Small intestine (tissue), 16 donors: ENCODE measurements at places on chromosomes 7 and 10. TPM values are rescaled to one million over a fixed set of nuclear protein-coding genes. Genes with fewer than 3 reads are reported as not detected.

GRCh38 chr7:132836746-132837145 lies 245.1 kb downstream of the CHCHD3 start:
- no peak overlapping the region for H3K4me3 ChIP-seq
- DNase-seq: no peak
- no peaks in the 10 kb centered on the region for H3K4me1 ChIP-seq

DNA sequence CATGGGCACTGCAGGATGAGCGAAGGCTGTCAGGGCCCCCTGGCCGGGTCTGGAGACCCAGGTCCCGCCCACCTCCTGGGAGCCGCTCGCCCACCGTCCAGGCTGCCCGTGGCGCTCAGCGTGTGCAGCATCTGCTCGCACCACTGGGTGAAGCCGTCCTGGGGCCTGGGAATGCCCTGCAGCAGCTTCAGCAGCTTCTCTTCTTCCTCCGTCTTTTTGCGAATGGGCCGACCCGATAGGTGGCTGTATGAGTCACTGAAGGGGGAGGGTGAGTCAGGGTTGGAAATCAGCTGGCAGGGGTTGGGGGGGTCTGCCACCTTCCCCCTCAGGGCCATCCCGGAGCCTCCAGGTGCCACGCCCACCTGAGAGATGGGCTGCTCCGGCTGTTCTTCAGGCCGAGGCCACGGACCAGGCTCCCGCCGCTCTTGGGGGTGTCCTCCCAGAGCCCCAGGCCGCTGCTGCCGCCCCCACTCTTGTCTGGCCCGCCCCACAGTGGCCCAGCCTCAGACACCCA lies 8.7 kb downstream of the GNB2 start:
- H3K4me3 ChIP-seq: no peak overlapping the region
- DNase-seq: no peak
- H3K4me1 ChIP-seq: peaks cover 29% of the 10 kb centered on the region
- H3K27me3 ChIP-seq: no peaks in the 10 kb centered on the region

- H3K36me3 ChIP-seq: no peaks in the 10 kb centered on the region
- no peak overlapping the region for H3K4me3 ChIP-seq
- peaks cover 2% of the 10 kb centered on the region for H3K4me1 ChIP-seq
- H3K27ac ChIP-seq: no peak overlapping the region
- DNase-seq: no peak
Measured at GRCh38 chr7:11239316-11239715, 265.6 kb downstream of the PHF14 start.

DNA sequence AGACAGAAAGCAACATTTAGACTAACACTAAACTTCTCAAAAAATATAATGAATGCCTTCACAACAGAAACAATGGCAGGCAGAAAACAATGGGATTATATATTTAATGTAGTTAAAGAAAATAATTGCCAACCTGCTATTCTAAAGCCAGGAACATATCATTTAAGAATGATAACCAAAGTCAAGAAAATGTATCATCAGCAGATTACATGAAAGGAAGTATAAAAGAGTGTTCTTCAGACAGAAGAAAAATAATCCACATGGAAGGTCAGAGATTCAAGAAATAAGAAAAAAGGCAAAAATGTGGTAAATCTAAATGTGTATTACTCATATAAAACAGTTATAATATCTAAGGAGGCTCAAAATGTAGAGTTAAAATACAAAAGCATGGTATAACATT lies 98.1 kb downstream of the CYP26A1 start:
- H3K4me3 ChIP-seq: no peak overlapping the region
- H3K27ac ChIP-seq: no peak overlapping the region
- no peaks in the 10 kb centered on the region for H3K4me1 ChIP-seq
- no peak for DNase-seq
- H3K27me3 ChIP-seq: no peaks in the 10 kb centered on the region

DNA sequence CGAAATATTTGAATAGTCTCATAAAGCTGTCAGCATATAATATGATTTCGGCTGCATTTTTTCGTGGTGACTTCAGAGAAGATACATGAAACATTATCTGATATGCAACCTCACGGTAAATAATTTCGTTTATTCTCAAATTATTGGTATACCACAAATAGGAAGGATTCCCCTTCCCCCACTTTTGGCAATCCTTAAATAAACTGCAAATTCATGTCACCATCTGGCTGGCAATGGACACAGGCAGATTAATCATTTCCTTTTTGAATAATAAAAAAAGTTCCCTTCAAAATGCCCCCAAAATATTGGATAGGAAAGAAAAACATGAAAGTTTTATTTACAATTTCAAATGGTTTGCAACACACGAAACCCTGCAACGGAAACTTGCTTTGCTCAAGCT lies 234.5 kb upstream of the MEOX2 start:
- H3K4me3 ChIP-seq: no peak overlapping the region
- no peak overlapping the region for H3K27ac ChIP-seq
- H3K27me3 ChIP-seq: no peaks in the 10 kb centered on the region

The CFAP69 gene
- 4.7 TPM for polyA plus RNA-seq

The PRKG1 gene
- polyA plus RNA-seq: 1.9 TPM

GRCh38 chr10:47090903-47091302 lies 179.7 kb downstream of the PTPN20 start:
- no peak for DNase-seq
- no peaks in the 10 kb centered on the region for H3K36me3 ChIP-seq
- H3K27ac ChIP-seq: no peak overlapping the region
- no peaks in the 10 kb centered on the region for H3K4me1 ChIP-seq

DNA sequence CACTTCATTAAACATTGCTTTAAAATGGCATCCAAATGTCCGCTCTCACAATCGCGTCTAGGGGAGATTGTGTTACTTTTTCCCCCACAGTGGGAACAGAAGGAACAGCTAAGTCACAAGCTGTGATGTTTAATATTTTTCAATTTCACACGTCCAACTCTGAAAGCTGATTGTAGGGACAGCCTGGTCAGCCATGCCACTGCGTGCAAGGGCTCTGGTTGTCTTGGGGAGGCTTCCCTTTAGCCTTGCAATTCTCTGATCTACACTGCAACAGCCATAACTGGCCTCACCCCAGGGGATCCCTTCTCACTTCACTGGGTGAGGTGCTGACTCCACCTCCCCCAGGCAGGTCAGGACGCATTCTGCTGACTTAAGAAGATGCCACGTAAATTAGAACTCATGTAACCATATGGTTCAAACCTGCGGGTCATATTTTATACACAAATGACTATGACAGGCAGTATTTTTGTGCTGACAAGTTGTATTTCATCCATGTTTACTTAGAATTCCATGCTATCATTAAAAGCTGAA lies 425.2 kb upstream of the NFE2L3 start:
- H3K4me3 ChIP-seq: no peak overlapping the region
- no peaks in the 10 kb centered on the region for H3K4me1 ChIP-seq
- H3K27me3 ChIP-seq: no peaks in the 10 kb centered on the region
- H3K36me3 ChIP-seq: no peaks in the 10 kb centered on the region
- DNase-seq: no peak
- no peak overlapping the region for H3K27ac ChIP-seq

The TDRD1 gene
- 0.10 TPM for polyA plus RNA-seq

The SHTN1 gene
- 47.9 TPM for polyA plus RNA-seq

DNA sequence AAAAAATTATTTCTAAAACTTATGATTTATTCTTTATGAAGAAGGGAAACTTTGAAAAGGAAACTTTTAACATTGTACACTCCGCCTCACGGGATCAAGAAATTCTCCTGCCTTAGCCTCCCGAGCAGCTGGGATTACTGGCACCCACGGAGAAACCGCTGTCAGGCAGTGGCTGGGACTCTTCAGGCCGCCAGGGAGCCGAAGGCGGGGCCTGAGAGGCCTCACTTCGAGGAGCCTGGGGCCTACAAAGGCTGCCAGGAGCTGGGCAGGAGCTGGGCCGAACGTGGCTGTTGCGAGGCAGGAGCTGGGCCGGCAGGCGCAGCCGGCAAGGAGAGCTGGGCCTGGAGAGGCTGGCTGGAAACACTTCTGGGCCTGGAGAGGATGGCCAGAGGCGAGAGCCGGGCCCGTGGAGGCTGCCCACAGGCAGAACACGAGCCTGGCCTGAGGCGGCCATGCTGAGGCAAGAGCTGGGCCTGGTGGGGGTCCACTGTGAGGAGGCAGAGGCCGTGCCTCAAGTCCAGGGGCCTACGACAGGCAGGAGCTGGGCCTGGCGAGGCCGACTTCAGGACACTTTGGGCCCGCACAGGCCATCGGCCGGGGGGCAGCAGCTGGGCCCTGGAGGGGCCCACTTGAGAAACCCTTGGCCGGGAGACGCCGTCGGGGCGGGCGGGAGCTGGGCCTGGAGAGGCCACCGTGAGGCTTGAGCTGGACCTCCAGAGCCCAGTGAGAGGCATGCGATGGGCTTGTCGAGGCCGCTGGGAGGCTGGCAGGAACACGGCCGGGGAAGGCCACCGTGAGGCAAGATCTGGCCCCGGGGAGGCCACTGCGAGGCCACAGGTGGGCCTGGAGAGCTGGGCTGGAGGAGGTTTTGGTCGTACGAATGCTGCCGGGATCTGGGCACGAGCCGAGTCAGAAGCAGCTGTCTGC lies 23.7 kb downstream of the MDH2 start:
- no peak for DNase-seq
- no peaks in the 10 kb centered on the region for H3K4me1 ChIP-seq

DNA sequence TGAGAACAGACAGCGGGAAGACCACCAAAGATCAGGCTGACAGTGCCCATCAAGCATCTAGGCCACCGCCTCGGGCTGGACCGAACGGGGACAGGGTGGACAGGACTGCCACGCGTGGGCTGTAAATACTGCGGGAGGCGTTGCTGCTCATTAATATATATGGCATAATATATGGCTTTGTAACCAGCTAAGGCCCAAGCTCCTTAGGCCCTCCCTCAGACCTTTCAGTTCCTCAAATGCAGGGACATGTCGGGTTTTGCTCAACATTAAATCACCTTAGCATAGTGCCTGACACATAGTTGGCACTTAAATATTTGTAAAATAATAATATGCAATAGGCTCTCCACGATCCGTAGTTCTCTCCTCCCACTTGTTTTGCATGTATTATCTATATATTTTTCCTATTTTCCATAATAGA lies 402 bp upstream of the TMEM168 start:
- no peak for DNase-seq
- H3K36me3 ChIP-seq: no peaks in the 10 kb centered on the region
- peak overlapping the region; percentile 83 for H3K27ac ChIP-seq
- peak overlapping the region; percentile 92 for H3K4me3 ChIP-seq
- no peaks in the 10 kb centered on the region for H3K27me3 ChIP-seq

DNA sequence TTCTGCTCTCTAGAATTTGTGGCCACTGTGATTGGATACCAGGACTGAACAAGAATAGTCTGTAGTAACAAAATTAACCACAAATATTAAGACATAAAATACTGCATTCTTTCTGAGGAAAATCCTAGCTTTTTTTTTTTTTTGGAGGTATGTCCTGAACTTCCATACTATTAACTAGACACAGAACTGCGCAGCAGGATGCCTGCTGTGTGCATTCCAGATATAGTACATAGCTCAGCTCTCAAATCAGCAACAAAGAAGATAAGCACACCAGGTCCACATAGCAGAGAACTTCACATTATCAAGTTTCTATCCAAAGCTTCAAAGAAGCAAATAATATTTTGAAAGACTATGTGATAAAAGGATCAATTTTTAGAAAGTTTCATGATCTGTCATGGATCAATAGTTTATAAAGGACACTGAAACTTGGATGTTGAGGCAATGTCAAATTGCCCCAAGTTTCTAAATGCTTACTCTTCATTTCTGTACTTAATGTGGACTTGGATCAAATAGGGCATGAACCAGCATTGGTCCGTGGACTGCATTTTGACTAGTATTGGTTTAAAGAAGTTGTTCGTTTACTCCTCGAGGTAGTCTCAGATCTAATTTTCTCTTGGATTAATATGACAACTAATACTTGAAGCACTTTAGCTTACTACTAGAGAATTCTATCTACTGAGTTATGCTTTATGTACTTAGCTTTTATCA lies 15.4 kb downstream of the NAMPT start:
- H3K4me1 ChIP-seq: no peaks in the 10 kb centered on the region
- H3K27ac ChIP-seq: no peak overlapping the region
- H3K36me3 ChIP-seq: peaks cover 6% of the 10 kb centered on the region
- H3K27me3 ChIP-seq: no peaks in the 10 kb centered on the region
- DNase-seq: no peak
- H3K4me3 ChIP-seq: no peak overlapping the region

GRCh38 chr10:81848931-81849330 lies 26.1 kb upstream of the NRG3 start:
- no peaks in the 10 kb centered on the region for H3K4me1 ChIP-seq
- no peaks in the 10 kb centered on the region for H3K36me3 ChIP-seq
- no peak for DNase-seq

GRCh38 chr7:42493436-42494198 lies 256.6 kb upstream of the GLI3 start:
- no peaks in the 10 kb centered on the region for H3K27me3 ChIP-seq
- DNase-seq: peak; percentile 3
- H3K4me1 ChIP-seq: no peaks in the 10 kb centered on the region
- H3K27ac ChIP-seq: peak overlapping the region; percentile 28
- no peaks in the 10 kb centered on the region for H3K36me3 ChIP-seq

The DNA2 gene
- polyA plus RNA-seq: 4.0 TPM

DNA sequence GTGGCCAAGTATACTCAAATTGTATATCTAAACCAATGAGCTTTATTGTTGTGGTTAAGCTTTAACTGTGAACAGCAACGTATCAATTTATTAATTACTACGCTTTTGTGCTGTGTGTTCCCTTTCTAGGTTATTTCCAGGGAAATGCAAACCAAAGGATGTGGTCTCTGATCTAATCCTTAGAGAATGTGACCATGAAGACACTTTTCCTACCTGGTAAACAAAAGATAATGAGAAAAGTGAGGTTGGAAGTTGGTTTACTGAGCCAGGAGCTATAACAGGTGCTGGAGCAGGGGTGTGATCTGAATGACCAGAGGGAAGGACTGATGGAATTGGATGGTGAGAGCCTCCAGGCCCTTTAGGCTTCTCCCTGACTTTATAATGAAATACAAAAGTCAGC lies 25.4 kb upstream of the CALU start:
- H3K27me3 ChIP-seq: no peaks in the 10 kb centered on the region
- H3K4me3 ChIP-seq: no peak overlapping the region
- no peak for DNase-seq
- no peak overlapping the region for H3K27ac ChIP-seq

- no peak for DNase-seq
- no peaks in the 10 kb centered on the region for H3K36me3 ChIP-seq
- no peaks in the 10 kb centered on the region for H3K27me3 ChIP-seq
Measured at GRCh38 chr7:1867370-1868260, 197.5 kb downstream of the ELFN1 start.

The TIMM23B gene
- polyA plus RNA-seq: 6.5 TPM

The PARD3 gene
- polyA plus RNA-seq: 14.3 TPM

- no peak overlapping the region for H3K27ac ChIP-seq
- H3K27me3 ChIP-seq: no peaks in the 10 kb centered on the region
- H3K4me1 ChIP-seq: no peaks in the 10 kb centered on the region
- H3K4me3 ChIP-seq: no peak overlapping the region
- H3K36me3 ChIP-seq: no peaks in the 10 kb centered on the region
Measured at GRCh38 chr10:72062382-72062781, 26.0 kb downstream of the SPOCK2 start.

The CLCN1 gene
- 0.19 TPM for polyA plus RNA-seq

The RGR gene
- 0.12 TPM for polyA plus RNA-seq

DNA sequence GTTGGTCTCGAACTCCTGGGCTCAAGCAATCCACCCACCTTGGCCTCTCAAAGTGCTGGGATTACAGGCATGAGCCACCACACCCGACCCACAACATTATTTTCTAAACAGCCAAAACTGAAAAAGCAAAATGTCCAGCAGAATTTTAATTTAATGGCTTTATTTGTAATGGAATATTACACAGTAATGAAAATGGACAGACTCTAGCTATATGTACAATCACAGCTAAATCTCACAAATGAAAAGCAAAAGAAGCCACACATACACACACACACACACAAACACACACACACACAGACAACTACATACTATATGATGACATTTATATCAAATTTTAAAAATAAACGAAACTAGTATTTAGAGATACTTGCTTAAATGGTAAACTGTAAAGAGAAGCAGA lies 18.7 kb downstream of the ARHGAP19 start:
- no peaks in the 10 kb centered on the region for H3K36me3 ChIP-seq
- no peak overlapping the region for H3K27ac ChIP-seq
- DNase-seq: no peak
- H3K4me3 ChIP-seq: no peak overlapping the region
- no peaks in the 10 kb centered on the region for H3K27me3 ChIP-seq
- H3K4me1 ChIP-seq: peaks cover 6% of the 10 kb centered on the region
